AG09319 (cell line): ENCODE measurements at places on chromosomes 1 and 21.

DNA sequence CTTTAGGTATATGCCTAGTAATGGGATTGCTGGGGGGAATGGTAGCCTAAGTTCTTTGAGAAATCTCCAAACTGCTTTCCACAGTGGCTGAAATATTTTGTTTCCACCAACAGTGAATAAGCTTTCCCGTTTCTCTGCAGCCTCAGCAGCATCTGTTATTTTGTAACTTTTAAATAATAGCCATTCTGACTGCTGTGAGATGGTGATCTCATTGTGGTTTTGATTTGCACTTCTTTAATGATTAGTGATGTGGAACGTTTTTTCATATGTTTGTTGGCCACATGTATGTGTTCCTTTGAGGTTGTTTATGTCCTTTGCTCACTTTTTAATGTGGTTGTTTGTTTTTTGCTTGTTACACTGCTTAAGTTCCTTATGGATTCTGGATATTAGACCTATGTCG is 237.4 kb downstream of the CENPF start:
- DNase-seq, result no peak

DNA sequence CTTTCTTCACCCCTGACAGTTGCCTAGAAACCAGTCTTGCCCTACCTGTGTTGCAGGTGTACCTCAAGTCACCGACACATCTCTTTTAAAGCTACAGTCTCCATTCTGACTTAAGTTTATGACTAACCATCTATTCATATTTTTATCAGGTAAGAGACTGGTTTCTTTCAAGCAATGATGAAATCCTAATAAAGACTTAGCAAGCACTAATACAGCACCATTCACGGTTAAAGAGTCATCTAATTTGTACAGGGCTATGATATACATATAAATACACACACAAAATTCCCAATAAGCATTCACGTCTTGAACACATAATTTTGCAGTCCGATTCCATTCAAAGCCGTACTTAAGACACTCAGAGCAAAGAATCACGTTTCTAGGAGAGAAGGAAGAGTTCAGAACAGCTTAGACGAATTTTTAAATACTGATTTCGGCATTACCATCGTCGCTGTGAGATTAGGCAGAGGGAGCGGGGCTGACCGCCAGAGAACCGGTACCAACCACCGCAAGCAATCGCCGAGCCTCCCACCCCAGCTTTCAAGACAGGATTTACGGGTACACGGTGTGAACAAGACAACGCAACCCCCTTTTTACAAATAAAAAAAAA is 943 bp downstream of the ERRFI1 start:
- DNase-seq, result no peak

GRCh38 chr1:9121496-9122409 is 7.1 kb downstream of the GPR157 start:
- no peak for DNase-seq

- no peak for DNase-seq
These were observed 46.5 kb downstream of the EDEM3 start for GRCh38 chr1:184708084-184708676.

- DNase-seq, result no peak
These were observed 76.3 kb upstream of the CSF3R start for GRCh38 chr1:36559061-36559460.
